Large intestine (tissue), 12 donors: ENCODE measurements at places on chromosomes 1 and 21. TPM values are rescaled to one million over a fixed set of nuclear protein-coding genes. Genes with fewer than 3 reads are reported as not detected.

The C1orf116 gene
- polyA plus RNA-seq: 45.7 TPM

DNA sequence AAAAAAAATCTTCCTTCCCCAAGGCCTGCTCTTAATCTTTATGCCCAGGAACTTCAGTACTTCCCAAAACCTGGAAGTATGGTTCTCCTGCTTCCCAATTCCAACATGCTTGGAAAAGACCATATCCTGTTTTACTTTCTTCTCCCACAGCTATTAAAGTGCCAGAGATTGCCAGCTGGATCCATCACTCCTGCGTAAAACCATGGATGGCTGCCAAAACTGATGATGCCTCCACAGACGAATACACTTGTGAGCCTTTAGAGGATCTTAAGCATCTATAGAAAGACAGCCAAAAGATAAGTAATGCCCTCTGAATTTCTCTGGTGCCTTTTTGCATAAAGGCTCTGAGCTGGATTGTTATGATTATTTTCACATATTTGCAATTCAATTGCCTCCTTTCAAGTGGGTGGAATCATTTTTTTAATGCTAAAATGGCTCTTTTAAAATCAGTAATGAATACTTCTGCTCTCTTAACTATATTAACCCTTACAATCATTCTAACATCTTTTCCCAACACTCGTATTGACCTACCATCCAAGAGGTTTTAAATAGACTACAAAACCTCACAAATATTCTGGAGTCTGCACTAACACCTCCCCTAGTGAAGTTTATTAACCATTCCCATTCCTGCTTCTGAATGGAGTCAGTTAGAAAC lies 1807.8 kb downstream of the BRINP3 start:
- no peak for DNase-seq

DNA sequence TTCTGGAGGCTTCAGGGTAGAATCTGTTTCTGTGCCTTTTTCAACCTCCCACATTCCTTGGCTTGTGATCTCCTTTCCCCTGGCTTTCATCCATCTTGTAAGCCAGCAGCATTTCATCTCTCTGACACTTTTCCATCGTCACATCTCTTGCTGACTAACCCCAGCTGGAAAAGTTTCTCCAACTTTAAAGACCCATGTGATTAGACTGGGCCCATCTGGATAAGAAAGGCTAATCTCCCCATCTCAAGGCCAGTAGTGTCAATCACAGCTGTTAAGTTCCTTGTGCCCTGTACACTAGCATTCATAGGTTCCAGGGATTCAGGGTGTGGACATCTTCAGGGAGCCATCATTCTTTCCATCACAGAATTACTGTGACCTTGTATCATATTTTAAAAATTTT lies 452.1 kb downstream of the TTLL7 start:
- no peak for DNase-seq

DNA sequence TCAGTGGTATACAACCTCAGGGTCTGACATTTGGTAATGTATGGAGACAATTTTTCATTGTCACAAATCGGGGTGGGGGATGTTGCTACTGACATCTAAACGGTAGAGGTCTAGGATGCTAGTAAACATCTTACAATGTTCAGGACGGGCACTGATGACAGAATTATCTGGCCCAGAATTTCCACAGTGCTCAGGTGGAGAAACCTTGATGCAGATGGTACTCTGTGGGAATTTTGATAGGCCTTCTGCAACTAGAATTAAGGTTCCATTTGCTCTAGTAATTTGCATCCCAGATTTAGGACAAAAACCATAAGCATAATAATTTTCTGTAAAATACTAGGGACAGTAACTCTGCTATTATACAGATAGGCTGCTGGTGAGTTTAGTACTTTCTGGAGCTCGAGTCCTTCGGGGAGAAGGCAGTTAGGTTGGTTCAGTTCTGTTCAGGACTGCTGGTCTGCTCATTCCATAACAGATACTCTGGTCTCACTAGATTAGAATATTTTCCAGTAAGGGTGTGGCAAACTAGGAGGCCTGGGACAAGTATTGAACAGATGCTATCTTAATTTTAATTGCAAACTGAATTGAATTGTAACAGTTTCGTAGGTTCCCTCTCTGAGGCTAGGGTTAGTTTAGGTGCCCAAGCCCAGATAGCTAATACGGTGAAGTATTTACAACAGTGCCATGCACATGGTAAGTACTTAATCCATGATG lies 11.4 kb downstream of the METTL13 start:
- no peak for DNase-seq

- DNase-seq: no peak
These were observed 58.0 kb upstream of the PDC start for GRCh38 chr1:186518822-186519381.

DNA sequence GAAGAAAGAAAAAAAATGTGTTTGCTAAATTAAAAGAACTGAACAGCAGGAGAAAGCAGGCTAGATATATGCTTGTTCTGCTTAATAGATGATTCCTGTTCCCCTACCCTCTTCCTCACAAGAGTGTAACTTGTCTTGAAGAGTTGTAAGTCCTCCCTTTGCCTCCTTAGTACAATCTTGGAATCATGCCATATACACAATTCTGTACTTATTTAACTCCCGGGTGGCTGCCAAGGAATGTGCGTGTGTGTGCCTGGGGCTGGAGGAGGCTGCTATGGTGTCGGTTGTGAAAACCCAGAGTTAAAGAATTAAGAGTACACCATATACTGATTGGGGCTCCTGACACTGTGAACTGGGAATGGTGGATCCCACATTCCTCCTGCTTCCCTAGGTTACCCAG lies 194.2 kb downstream of the SIPA1L2 start:
- peak; percentile 17 for DNase-seq
